ENCODE measurements at places on chromosomes 13 and 19. TPM values are rescaled to one million over a fixed set of nuclear protein-coding genes. Genes with fewer than 3 reads are reported as not detected.

ATXN8OS gene
- total RNA-seq, result not detected

CYP2F1 gene
- total RNA-seq, result not detected

ICAM1 gene
- 13.1 TPM for total RNA-seq

GRCh38 chr13:30134578-30134977 lies 172.8 kb downstream of the KATNAL1 start:
- DNase-seq, result no peak

- DNase-seq, result no peak
Observed at GRCh38 chr19:38298821-38299680, 5.0 kb upstream of the C19orf33 start.

DNA sequence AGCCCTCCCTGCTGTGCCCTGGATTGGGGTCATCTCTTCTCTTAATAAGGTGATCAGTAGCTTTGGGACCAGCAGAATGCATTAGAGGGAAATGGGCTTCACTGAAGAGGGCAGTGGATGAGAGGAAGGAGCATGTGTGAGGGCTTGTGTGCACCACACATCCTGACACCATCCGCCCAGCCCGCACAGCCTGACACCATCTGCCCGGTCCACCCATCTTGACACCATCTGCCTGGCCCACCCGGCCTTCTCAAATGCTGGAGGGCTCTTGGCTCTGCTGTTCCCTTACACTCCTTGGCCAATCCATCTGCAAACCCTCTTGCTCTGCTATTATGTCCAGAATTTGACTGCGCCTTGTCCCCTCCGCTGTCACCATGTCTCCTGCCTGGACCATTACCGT lies 41.8 kb downstream of the BICRA start:
- DNase-seq, result no peak

- no peak for DNase-seq
Observed at GRCh38 chr19:58045411-58046050, 11.7 kb downstream of the ZSCAN1 start.

All from colonic mucosa (tissue), 4 donors.